ENCODE measurements at places on chromosomes 1 and 21. TPM values are rescaled to one million over a fixed set of nuclear protein-coding genes. Genes with fewer than 3 reads are reported as not detected.

SELENBP1 gene
- 32.9 TPM for total RNA-seq

HAPLN2 gene
- total RNA-seq: not detected

TAS1R1 gene
- not detected for total RNA-seq

DONSON gene
- total RNA-seq: 28.7 TPM

DNA sequence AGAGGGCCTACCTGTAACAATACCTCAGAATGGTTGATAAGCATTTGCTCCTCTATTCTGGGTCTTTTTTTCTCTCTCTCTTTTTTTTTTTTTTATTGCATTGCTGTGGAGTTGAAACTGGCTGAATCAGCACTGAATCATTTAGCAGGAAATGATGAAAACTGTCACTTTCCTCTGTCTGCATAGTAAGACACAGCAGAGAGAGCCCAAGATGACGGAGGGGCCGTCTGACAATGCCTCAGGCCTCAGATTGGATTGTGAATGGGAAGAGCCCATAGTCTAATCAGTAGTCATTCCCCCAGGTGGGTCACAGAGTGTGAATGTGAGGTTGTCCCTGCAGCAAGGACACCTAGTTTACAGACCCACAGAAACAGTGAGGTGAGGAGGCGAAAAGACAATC lies 193.2 kb upstream of the PLXNA2 start:
- DNase-seq: no peak

UMODL1 gene
- total RNA-seq: not detected

Data from urinary bladder (tissue), 4 donors.